Kidney (tissue), 22 donors: ENCODE measurements at places on chromosomes 3 and 15. TPM values are rescaled to one million over a fixed set of nuclear protein-coding genes. Genes with fewer than 3 reads are reported as not detected.

DNA sequence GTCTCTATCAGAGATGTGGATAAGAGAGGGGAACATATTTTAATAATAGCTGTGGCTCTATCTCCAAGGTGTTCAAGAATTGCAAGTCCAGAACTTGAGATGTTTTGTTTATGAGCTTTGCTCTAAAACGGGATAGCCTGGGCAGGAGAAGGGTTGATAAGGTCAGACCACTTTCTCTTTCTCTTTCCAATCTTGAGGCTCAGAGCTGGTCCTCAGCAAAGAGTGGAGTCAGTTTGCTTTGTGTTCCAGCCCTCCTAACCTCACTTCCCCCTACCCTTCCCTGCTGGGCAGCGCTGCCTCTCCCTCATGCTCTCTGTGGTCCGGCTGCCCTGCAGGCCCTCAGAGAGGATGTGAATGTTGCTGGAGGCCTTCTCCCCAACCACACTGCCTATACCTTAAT is 13.8 kb downstream of the KLHL6 start:
- DNase-seq: no peak

ZCWPW2 gene
- 2.0 TPM for total RNA-seq

GRCh38 chr3:5800965-5801364 is 613.5 kb downstream of the EDEM1 start:
- no peak for DNase-seq

TUSC7 gene
- total RNA-seq: not detected

GRCh38 chr3:6351752-6352151 is 509.2 kb upstream of the GRM7 start:
- no peak for DNase-seq

FGD5 gene
- total RNA-seq: 40.1 TPM

DNA sequence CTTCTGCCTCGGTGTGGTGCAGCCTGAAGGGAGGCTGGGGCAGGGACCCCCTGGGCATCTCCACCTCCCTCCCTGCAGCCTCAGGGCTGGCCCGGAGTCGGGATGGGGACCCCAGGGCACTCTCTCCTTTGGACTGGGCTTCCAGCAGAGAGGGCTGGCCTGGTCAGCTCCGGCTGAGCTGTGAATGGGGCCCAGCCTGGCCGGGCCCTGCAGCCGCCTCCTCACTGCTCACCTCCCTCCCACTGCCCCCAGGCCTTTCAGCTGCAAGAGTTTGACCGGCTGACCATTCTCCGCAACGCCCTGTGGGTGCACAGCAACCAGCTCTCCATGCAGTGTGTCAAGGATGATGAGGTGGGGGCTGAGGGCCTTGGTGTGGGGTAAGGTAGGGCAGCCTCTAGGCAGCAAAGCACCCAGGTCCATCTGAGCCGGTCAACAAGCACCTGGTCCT is 36.0 kb downstream of the PSTPIP1 start:
- DNase-seq: peak; percentile 47

- DNase-seq: no peak
Observed at GRCh38 chr3:74351213-74351612, 263.2 kb downstream of the CNTN3 start.

- DNase-seq: no peak
Observed at GRCh38 chr3:197244751-197245150, 53.7 kb downstream of the DLG1 start.

DNA sequence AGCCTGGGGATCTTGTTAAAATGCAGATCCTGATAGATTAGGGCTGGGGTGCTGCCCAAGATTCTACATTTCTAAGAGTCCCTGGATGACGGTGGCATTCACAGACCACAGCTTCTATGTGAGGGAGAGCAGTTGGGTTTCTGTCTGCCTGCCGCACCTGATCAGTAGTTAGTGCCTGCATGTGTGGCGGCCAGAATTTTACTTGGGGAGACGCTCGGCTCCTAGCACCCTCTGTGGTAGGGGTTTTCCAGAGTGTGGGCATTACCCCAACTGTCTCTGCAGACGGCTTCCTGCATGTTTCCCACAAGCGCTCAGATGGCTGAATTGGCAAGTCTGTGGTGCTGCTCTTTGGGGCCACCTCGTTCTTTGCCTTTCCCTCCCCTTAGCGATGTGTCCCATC is 8.3 kb downstream of the GHRL start:
- no peak for DNase-seq

DNA sequence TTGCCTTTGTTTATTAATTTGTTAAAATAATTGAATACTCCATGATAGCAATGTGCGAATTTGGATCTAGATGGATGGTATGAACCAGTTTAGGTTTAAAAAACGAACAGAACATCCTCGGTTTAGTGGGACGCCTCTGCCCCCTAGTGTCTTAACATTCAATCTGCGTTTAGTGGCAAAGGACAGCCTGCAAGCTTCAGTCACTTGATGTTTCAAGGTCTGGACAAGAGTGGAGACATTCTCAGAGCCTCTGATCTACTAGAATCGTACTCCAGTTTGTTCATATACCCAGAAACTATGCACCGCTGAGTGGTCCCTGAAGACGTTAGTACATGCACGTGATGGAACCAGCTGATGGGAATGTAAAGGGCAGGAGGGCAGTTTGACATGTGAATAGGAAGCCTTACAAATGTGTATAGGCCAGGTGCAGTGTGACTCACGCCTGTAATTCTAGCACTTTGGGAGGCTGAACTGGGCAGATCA is 17.8 kb upstream of the ATP13A4 start:
- peak; percentile 80 for DNase-seq
